Right lobe of liver (tissue), 6 donors: ENCODE measurements at places on chromosomes 3 and 15. TPM values are rescaled to one million over a fixed set of nuclear protein-coding genes. Genes with fewer than 3 reads are reported as not detected.

ALDH1A2 gene
- total RNA-seq = 33.2 TPM

CFAP20DC gene
- 1.6 TPM for total RNA-seq

CADPS gene
- total RNA-seq = not detected

TTC14 gene
- total RNA-seq = 14.6 TPM

- peaks cover under 1% of the 10 kb centered on the region for H3K36me3 ChIP-seq
- DNase-seq = peak; percentile 95
- peak within 1 kb of the TSS; percentile 92 for H3K4me3 ChIP-seq
- no peaks in the 10 kb centered on the region for H3K27me3 ChIP-seq
- H3K27ac ChIP-seq = peak within 1 kb of the TSS; percentile 79
These were observed at the start of gene UMPS for GRCh38 chr3:124730129-124730940. Gene UMPS (plus strand): TSS chr3:124730452. CDS start chr3:124730472, 20 bp downstream.

DNA sequence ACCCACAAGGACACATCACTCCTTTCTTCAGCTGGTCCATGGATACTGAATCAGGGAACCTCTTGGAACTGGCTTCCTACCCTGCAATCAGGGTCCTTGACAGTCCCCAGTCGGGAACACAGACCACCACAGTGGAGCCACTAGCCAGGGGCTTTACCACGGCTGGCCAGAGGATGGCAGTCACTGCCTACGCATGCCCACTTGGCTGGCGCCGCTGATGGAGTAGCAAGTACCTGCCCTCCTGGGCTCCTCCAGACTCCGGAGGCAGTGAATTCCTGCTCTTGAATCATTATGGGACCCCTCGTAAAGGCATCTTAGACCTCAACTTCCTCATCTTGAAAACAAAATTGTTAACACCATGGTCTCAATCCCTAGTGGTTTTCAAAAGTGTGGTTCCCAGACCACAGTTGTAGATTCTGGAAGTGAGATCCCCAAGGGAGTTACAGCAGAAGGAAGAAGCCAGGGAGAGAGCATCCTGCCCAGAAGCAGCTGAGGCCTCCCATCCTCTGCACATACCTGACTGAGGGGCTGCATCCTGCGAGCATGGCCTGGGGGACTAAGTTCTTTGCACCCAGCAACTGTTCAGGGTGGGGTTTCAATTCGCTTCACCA, 9.1 kb upstream of the SKIC8 start:
- no peaks in the 10 kb centered on the region for H3K4me1 ChIP-seq

DNA sequence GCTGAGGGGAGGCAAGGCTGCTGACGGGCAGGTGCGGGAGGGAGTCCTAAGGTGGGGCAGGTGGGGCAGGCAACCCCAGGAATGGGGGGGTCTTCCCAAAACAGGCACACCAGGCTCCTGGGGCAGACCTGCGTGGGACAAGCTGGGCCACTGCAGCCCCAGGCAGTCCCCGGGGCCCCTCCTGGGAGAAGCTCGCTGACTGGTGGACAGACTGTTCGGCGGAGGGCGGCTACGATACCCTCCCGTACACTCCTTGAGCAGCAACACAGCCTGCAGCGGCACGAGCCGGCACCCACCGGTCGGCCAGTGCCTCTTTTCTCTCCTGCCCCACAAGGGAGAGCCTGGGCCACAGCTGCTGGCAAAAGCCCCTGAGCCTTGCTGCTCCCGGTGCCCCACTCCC, 65.9 kb upstream of the RPL32 start:
- no peaks in the 10 kb centered on the region for H3K4me1 ChIP-seq
- no peaks in the 10 kb centered on the region for H3K27me3 ChIP-seq
- H3K4me3 ChIP-seq = no peak overlapping the region
- no peak overlapping the region for H3K27ac ChIP-seq

DNA sequence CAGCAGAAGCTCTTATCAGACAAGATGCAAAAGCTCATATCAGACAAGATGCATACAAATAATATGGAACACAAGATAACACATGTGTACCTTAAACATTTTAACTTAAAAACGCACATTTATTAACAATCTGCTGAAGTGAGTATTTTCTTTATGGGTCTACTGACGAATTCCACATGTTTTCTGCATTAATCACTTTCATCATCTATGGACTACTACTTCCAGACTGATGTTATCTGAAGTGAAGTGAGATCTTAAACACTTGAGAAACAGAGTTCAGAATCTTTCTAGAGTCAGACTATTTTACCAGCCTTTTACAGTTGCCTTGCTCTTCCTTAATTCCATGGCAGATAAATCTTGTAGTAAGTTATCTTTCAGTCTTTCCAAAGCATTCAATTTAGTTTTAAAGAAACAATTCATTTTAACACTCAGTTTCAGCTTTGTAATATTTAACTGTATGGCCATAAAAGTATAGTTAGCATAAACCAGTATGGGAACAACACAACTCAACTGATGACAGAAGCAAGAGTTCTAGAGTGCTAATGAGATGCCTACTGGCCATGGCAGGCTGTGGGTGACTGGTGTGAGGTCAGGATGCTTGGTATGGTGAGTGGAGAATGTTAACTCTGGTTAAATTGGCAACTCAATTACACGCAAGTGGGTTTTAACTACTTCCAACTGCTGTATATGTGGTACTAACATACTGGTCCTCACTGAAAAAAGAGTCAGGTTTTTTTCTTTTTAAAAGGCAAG, 9.8 kb downstream of the CMTM6 start:
- no peak overlapping the region for H3K27ac ChIP-seq
- H3K27me3 ChIP-seq = no peaks in the 10 kb centered on the region
- H3K36me3 ChIP-seq = peaks cover 2% of the 10 kb centered on the region
- no peak for DNase-seq

- no peak for DNase-seq
- no peak overlapping the region for H3K4me3 ChIP-seq
- no peaks in the 10 kb centered on the region for H3K4me1 ChIP-seq
- H3K36me3 ChIP-seq = no peaks in the 10 kb centered on the region
These were observed 35.9 kb downstream of the CYP19A1 start for GRCh38 chr15:51302480-51302879.

- H3K27ac ChIP-seq = no peak overlapping the region
- no peak for DNase-seq
- no peaks in the 10 kb centered on the region for H3K36me3 ChIP-seq
- no peaks in the 10 kb centered on the region for H3K27me3 ChIP-seq
These were observed 126.2 kb downstream of the GALK2 start for GRCh38 chr15:49296258-49296657.
